Stimulated activated CD4-positive, alpha-beta T cell treated with anti-CD3 and anti-CD28 coated beads, Interleukin-1b, Interleukin-23, amount 100 ng/mL, for 1 hour (primary cell): ENCODE measurements at places on chromosomes 1 and 21.

DNA sequence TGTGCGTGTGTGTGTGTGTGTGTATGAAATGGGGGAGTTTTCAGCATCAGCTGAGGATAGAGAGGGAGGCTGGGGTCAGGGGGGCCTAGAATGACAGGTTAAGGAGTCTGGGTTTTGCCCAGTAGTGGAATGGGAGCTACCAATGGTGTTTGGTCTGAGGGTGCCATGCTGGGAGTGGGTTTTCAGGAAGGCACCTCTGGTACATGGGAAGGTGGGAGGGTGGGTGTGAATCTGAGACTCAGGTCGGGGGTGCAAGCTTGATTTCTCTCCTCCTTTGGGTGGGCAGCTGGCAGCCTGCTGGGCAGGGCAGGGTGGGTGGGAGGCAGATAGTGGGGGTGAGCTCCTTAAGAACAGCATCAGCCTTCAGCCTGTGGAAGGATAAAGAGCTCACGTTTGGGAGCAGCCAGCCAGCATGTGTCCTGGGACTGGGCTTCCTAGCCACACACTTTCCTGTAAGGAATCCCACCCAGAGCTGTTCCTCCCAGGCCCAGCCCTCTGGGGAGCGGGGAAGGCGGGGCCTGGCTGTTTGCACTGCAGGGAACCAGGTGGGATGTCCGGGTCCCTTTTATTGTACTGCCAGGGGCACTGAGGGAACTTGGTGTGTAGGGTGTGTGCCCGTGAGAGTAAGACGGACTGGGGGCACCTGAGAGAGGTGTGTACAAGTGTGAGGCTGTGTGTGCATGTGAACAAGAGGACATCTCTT is 152.8 kb downstream of the FOXD2 start:
- no peak for DNase-seq

DNA sequence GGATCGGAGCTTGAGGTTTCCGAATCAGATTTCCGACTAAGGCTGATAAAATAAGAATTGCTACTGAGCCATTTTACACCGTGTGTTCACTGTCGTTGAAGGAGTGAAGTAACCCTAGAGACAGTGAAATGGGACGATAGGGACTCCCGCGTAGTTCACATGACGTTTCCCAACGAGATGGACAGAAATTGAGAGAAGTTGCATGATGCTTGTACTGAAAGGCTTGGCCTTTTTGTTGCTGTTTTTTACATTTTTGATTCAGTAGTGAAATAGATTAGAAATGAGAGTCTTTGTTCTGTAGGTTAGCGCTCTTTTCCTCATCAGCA is 1.2 kb downstream of the KHDRBS1 start:
- no peak for DNase-seq

DNA sequence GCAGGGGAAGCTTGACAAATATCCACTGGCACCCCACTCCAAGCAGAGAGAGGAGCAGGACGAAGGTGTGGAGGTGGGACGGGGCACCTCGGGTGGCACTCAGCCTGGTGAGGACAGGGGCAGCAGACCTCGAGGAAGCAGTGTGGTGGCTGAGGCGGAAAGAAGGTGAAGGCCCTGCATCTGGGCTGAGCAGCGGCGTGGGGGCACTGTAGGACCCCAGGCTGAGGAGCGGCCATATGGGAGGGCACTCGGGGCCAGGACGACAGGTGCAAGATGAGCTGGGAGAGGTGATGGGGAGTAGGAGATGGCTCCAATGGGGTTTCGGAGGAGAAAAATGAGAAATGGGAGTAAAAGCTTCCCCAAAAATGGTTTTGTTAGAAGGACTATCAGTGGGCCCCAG is 224.9 kb downstream of the TRABD2B start:
- DNase-seq: no peak

DNA sequence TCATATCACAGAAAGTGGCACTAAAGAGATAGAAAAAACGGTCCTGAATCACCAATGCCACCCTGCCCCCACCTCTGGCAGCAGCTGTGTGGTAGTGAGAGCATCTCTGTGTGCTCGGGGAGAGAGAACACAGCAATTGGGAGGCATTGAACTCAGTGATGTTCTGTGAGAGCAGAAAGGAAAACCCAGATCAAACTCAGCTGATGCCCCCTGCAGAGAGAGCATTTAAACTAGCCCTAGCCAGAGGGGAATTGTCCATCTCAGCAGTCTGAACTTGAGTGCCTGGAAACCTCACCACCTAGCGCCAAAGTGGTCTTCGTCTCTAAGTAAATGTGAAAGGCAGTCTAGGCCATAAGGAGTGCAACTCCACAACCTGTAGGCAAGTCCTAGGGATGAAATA is 21.3 kb downstream of the SLC44A5 start:
- no peak for DNase-seq

DNA sequence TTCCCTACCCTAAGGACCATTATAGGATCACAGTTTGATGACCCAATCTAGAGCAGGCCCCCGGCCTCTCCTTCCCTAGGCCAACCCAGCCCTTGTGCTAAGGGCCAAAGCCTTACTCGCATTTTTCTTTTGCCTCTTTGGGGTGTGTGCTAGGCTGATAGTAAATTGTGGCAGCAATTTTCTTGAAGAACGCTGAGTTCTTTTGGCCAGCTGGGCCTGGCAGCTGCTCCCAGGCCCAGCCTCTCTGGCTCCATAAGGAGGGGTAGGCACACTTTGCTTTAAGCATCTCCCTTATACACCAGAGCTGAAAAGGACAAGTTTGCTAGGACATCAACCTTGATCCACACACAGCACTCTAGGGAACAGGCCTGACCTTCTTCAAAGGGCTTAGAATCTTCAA is 4.2 kb downstream of the OLFML2B start:
- DNase-seq: no peak
